Islet precursor cell (in vitro differentiated cells): ENCODE measurements at places on chromosomes 7 and 10.

- DNase-seq: no peak
Observed at GRCh38 chr10:69362471-69362954, 54.2 kb downstream of the TACR2 start.

- DNase-seq: no peak
Observed at GRCh38 chr7:151430391-151431205, 9.3 kb downstream of the CRYGN start.

GRCh38 chr7:14195871-14196270 is 206.4 kb upstream of the ETV1 start:
- no peak for DNase-seq

GRCh38 chr10:118012952-118013525 is 33.7 kb downstream of the RAB11FIP2 start:
- DNase-seq: no peak

- no peak for DNase-seq
Observed at GRCh38 chr7:151860771-151861170, 16.1 kb downstream of the PRKAG2 start.

DNA sequence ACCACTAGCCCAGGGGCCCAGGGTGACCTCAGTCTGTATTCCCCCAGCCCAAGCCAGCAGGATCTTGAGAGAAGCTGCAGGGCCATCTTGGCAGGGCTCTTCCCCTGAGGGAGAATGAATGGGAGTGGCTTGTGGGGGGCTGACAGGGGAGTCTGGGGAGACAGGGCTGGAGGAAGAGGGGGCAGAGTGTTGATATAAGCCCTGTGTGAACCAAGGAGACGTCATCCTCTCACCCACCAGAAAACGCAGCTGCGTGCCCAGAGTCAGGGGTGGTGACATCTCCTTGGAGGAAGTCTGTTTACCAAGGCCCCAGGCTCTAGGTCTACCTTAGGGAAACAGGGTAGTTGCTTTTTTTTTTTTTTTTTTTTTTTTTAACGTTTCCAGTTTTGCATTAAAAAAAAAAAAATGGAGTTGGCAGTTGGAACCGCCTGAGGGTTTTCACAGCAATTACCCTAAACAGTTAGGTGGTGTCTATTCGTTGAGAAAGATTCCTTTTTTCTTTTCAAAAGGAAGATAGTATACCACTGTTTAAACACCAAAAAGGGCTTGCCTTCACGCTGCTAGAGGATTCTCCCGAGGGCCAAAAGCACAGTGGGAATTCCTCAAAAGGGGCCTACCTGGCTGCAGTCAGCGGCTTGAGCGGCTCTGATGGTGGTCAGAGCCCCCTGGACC is 113.8 kb downstream of the PRPF18 start:
- no peak for DNase-seq
